Progenitor cell of endocrine pancreas (in vitro differentiated cells): ENCODE measurements at places on chromosomes 7 and 10. TPM values are rescaled to one million over a fixed set of nuclear protein-coding genes. Genes with fewer than 3 reads are reported as not detected.

- DNase-seq: no peak
These were observed 197.5 kb downstream of the MALRD1 start for GRCh38 chr10:19245889-19246752.

DNA sequence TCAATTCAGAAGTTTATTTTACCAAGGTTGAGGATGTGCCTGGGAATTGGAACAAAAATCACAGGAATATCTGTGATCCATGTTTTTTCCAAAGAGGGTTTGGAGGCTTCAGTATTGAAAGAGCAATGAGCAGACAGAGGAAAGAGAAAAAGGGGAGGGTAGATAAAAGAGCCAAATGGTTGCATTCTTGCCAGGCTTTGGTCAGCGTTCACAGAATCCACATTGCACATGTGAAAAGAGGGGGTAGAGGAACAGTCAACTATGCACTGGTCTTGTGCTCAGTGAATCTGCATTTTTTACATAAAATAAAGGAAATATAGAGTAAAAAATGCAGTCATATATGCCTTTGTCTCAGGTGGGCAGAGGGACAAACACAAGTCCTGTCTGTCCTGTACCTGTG lies 20.6 kb upstream of the ERCC6 start:
- no peak for DNase-seq

DNA sequence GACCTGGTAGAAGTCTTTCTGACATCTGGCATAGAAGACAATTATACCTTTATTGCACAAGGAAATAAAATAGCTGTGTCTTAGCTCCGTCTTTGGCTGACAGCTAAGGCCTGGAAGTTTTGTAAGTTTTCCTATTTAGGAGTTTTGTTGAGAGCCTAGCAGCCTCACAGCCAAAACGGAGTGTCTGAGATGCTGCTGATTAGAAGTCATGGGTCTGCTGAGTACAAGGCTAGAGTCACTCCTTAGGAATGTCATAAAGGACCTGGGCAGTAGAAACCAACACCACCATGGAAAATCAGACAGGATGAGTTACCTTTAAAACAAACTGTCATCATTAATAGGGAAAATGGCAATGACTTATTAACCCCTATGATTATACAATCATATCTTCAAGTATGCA lies 442.5 kb downstream of the KCNMA1 start:
- DNase-seq: no peak

DNA sequence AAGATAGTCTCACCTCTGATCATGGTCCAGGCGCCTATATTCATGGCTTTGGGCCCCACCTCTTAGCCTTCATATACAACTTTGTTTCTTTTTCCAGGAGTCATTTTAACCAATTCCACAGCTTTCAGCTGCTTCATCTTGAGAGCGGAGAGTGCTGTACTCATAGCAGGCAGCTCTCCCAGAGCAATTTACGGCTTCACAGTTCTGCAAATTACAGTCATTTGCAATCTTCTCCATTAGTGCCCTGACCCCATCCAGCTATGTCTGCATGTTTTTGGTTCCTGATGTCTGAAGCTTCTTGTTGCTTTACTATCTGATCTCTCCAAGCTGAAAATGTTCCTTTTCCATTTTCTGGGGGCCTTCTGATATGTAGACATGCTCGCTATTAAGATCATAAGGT lies 18.0 kb upstream of the MEST start:
- DNase-seq: no peak

GRCh38 chr7:121094829-121095228 lies 106.3 kb downstream of the CPED1 start:
- DNase-seq: no peak

DNA sequence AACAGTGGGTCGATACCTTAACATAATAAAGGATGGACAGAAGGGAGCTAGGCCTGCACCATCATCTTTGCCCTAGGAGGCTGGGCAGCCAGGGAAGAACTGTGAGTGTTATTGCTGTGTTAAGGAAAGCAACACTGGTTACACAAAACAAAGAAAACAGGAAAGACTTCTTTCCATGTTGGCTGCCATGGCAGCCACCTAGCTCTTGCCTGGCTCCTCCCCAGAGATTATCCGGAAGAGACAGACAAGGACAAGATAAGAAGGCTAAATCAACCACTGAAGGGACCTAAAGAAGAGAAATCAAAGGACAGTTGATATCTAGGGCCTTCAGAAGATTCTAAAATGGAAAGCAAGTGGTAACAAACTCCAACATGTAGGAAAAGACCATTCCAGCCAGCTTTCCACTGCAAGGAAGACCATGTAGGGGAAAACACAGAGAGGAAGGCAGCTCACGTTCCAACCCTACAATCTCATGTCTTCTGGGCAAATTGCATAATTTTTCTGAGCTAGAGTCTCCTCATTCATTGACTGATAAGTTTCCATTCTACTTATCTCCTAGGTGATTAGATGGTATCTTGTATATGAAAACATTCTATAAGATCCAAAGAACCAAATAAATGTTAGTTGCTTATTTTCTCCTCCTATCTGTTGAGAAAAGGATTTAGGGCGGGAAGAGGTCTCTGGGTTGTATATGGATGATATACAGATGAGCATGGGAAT lies 51.2 kb downstream of the SP8 start:
- DNase-seq: no peak

- no peak for DNase-seq
These were observed 41.4 kb upstream of the FAM3C start for GRCh38 chr7:121437470-121437869.

DNA sequence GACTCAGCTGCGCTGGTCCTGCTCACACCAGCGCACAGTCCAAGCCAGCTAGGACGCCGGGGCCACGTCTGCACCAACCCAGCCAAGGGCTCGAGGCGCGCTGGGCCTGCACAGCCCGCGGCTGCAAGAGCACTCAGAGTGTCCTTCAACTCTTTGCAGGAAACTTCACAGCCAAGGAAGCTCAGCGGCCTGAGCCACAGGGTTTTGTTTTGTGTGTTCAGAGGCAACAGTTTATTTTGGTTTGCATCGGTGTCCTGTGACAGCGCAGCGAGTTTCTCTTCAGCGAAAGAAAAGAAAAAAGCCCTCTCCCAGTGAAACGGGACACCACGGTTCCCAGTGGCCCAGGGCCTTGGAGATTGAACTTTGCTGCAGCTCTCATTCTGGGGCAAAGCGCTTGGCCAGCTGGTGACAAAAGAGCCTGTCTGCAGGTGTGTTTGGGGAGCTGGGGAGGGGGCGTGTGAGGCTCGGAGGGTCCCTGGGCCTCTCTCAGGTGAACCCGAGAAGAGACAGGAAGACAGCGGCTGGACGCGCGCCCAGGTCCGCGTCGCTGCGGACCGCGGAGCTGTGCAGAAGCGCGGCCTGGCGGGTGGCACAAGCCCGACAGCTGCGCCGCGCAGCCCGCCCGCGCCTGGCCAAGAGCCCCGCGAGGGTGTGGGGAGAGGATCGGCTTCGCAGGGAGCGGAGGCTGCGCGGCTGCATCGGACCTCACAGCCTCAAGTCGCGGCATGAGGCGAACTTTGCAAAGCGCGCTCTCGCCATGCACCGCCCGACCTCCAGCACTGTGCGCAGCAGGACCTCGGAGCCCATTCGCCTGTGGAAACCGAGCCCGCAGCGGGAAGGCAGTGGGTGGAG lies 922 bp downstream of the CXCL12 start:
- DNase-seq: no peak

- no peak for DNase-seq
These were observed 570.2 kb downstream of the PHTF2 start for GRCh38 chr7:78368771-78369170.

GRCh38 chr10:114246679-114247305 lies 7.7 kb downstream of the VWA2 start:
- DNase-seq: no peak

GRCh38 chr10:128687927-128688549 lies 561.8 kb upstream of the MKI67 start:
- DNase-seq: no peak

DNA sequence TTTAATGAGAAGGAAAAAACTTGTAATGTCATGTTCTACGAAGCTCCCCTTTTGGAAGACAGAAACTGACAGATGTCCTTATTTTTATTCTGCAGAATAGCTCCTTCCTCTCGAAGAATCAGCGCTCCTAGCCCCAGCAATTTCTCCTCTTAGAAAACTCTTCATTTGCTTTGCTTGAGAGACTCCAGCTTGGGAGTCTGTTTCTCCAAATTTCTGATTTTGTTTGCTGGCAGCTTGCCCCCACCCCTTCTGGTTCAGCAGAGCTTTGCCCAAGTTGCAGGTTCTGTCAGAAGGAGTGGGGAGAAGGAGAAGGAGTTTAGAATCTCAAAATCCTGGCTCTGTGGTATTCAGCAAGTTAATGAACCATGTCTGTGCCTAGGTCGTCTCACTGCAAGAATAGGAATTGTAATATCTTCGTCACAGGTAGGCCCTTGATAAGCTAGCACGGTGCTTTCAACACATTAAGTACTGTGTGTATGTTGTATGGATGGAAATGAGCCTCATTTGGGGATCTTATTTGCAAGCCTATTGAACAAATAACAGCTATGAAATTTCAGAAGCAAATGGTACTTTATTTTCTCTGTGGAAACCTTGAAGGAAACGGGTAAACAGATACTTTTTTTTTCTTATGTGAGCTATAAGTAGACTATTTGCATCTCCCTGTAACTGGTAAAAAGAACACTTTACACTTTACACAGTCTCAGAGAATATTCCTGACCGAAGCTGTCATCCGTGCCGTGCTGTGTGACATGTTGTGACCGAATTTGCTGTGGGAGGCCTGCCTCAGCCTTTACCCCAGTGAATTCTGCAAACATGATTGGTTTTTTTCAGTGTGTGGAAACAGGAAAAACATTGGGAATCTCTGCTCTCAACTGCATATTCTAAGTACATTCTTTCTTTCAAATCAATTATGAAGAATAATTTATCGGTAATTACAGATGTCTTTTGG lies 290.9 kb downstream of the CAMK1D start:
- DNase-seq: no peak

PTPRZ1 gene
- 0.74 and 1.6 TPM in 2 replicates for total RNA-seq

CABCOCO1 gene
- total RNA-seq: 1.2 TPM in 1 of 2 replicates, not detected in the other

GBX1 gene
- 2.0 and 2.1 TPM in 2 replicates for total RNA-seq

ZP3 gene
- total RNA-seq: not detected in 2 replicates
